Esophagus squamous epithelium (tissue), 5 donors: ENCODE measurements at places on chromosomes 5 and 9.

DNA sequence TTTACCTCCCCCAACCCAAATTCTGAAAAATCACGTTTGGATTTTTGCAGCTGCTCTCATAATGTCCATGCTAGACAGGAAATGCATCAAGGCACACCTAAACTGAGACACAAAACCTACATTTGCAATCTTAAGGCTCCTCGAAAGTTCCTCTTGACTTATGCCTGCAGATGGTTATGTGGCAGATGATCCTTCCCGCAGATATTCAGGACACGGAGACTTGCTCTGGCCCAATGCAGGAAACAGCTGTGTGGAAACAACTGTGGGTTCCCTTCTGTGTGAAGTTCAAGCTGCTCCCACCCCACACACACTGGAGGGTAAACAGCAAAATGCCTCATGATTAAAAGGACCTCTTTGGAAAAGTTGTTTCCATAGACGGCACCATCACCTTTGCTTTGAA, 253.8 kb downstream of the EBF1 start:
- H3K4me1 ChIP-seq = no peaks in the 10 kb centered on the region
- H3K4me3 ChIP-seq = no peak overlapping the region
- no peaks in the 10 kb centered on the region for H3K27me3 ChIP-seq

GRCh38 chr5:8253376-8253775, 384.4 kb downstream of the MTRR start:
- H3K4me1 ChIP-seq = no peaks in the 10 kb centered on the region
- DNase-seq = no peak
- H3K4me3 ChIP-seq = no peak overlapping the region
- no peaks in the 10 kb centered on the region for H3K27me3 ChIP-seq

DNA sequence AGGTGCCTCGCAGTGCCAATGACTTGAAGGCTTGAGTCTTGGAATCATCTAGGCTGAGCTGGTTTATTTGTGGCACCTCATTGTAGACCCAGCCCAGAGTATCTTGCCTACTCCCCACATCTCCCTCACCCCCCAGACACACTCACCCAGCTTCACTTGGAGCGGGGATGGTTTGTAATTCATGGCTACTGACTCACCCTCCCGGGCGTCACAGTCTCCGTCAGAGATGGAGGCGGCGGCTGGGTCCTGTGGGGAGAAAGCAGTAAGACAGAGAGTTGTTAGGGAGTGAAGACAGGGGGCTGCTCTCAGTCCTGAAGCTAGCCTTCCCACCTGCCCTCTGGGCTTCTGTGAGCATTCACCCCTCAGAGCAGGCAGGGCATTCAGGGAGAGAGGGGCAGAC, 29.0 kb upstream of the MYORG start:
- no peaks in the 10 kb centered on the region for H3K4me1 ChIP-seq
- H3K4me3 ChIP-seq = no peak overlapping the region
- no peaks in the 10 kb centered on the region for H3K27me3 ChIP-seq
- DNase-seq = no peak

GRCh38 chr9:121744687-121745395, 93.4 kb downstream of the DAB2IP start:
- H3K27me3 ChIP-seq = no peaks in the 10 kb centered on the region
- H3K4me1 ChIP-seq = peaks cover 99% of the 10 kb centered on the region
- no peak overlapping the region for H3K4me3 ChIP-seq
- no peak for DNase-seq
- peak overlapping the region; percentile 86 for H3K27ac ChIP-seq

- DNase-seq = no peak
- no peaks in the 10 kb centered on the region for H3K36me3 ChIP-seq
- no peaks in the 10 kb centered on the region for H3K27me3 ChIP-seq
- no peak overlapping the region for H3K4me3 ChIP-seq
- H3K27ac ChIP-seq = no peak overlapping the region
- no peaks in the 10 kb centered on the region for H3K4me1 ChIP-seq
Measured at GRCh38 chr9:93217706-93218105, 33.8 kb downstream of the WNK2 start.

GRCh38 chr5:135272311-135272805, 126.7 kb downstream of the MACROH2A1 start:
- no peaks in the 10 kb centered on the region for H3K27me3 ChIP-seq
- H3K4me3 ChIP-seq = no peak overlapping the region

- H3K4me1 ChIP-seq = no peaks in the 10 kb centered on the region
- no peaks in the 10 kb centered on the region for H3K27me3 ChIP-seq
- H3K4me3 ChIP-seq = no peak overlapping the region
- DNase-seq = no peak
- no peaks in the 10 kb centered on the region for H3K36me3 ChIP-seq
- H3K27ac ChIP-seq = no peak overlapping the region
Measured at GRCh38 chr5:25950681-25951080, 1087.7 kb downstream of the CDH9 start.

DNA sequence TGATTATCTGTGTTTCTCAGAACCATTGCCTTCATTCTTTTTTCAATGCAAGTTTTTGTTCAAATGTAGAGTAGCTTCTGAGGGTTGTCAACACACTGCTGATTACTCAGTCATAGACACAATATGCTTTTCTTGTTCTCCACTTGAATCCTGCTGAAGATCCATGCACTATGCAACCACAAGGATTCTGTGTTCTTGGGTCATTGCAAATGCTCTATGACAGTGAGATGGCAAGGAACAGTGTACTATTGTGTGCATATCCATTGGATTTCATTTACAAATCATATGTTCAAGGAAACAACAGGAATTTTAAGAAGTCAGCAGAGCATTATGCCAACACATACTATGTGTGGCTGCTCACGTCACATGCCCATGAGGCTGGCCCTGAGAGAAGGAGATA, 1590.2 kb downstream of the EFNA5 start:
- no peaks in the 10 kb centered on the region for H3K36me3 ChIP-seq
- H3K4me1 ChIP-seq = no peaks in the 10 kb centered on the region
- DNase-seq = no peak
- H3K27ac ChIP-seq = no peak overlapping the region
- H3K4me3 ChIP-seq = no peak overlapping the region

DNA sequence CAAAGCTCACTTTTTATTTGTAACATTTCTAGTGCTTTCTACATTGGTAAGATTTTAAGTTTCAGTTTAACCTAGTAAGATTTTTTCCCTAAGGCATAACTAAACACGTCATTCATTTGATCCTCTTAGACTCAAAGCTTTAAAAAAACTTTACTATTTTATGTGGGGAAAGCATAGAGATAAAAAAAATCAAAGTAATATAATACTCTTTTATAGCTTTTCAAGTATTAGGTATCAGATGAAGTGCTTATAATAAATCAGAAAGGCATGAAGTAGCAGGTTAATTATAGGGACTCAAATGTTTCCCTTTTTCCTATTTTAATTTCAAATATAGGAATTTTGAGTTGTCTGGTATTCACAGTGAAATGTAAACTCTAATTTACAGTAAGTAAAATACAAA, 68.0 kb upstream of the POU5F2 start:
- no peaks in the 10 kb centered on the region for H3K27me3 ChIP-seq
- no peak overlapping the region for H3K4me3 ChIP-seq
- no peaks in the 10 kb centered on the region for H3K36me3 ChIP-seq
- no peaks in the 10 kb centered on the region for H3K4me1 ChIP-seq
- H3K27ac ChIP-seq = no peak overlapping the region
- DNase-seq = no peak

DNA sequence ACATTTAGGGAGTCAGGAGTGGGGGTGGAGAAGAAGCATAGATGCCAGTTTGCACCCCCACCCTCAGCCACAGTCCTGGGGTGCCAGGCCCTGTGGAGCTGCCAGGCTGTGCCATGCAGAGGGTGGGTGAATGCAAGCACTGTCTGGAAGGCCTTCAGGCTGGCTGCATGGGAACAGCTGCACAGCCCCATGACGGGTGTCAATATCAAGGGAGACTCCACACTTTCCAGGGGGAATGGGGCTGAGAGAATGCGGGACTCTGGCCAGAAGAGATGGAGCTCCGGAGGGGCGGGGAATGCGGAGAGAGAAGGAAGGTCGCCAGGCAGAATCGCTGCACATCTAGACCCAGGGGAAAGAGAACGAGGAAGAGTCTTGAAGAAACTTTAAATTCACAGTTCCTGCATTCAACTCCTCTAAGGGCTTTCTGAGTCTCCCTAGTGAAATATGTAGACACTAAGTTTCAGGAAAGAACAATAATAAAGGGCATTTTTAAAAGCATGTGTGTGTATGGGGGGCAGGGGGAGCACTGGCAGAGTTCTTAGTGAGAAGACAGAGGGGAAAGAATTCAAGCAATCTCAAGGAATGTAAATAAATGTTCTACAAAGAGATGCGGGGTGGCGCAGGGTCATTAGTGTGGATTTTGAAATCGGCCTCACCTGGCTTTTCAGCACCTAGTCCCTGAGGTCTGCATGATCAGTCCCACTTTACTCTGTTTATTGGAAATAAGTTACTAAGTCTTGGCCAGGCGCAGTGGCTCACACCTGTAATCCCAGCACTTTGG, 59.1 kb downstream of the BOD1 start:
- no peak overlapping the region for H3K4me3 ChIP-seq
- H3K4me1 ChIP-seq = no peaks in the 10 kb centered on the region
- DNase-seq = no peak
- no peak overlapping the region for H3K27ac ChIP-seq
- no peaks in the 10 kb centered on the region for H3K36me3 ChIP-seq

GRCh38 chr5:77292026-77292757, 81.7 kb downstream of the PDE8B start:
- DNase-seq = no peak
- H3K4me1 ChIP-seq = no peaks in the 10 kb centered on the region
- H3K36me3 ChIP-seq = no peaks in the 10 kb centered on the region
- no peaks in the 10 kb centered on the region for H3K27me3 ChIP-seq
- H3K27ac ChIP-seq = no peak overlapping the region
- H3K4me3 ChIP-seq = no peak overlapping the region

- no peaks in the 10 kb centered on the region for H3K4me1 ChIP-seq
- H3K4me3 ChIP-seq = no peak overlapping the region
- H3K36me3 ChIP-seq = no peaks in the 10 kb centered on the region
- no peaks in the 10 kb centered on the region for H3K27me3 ChIP-seq
- DNase-seq = no peak
Measured at GRCh38 chr5:169724303-169725087, 87.4 kb downstream of the DOCK2 start.

DNA sequence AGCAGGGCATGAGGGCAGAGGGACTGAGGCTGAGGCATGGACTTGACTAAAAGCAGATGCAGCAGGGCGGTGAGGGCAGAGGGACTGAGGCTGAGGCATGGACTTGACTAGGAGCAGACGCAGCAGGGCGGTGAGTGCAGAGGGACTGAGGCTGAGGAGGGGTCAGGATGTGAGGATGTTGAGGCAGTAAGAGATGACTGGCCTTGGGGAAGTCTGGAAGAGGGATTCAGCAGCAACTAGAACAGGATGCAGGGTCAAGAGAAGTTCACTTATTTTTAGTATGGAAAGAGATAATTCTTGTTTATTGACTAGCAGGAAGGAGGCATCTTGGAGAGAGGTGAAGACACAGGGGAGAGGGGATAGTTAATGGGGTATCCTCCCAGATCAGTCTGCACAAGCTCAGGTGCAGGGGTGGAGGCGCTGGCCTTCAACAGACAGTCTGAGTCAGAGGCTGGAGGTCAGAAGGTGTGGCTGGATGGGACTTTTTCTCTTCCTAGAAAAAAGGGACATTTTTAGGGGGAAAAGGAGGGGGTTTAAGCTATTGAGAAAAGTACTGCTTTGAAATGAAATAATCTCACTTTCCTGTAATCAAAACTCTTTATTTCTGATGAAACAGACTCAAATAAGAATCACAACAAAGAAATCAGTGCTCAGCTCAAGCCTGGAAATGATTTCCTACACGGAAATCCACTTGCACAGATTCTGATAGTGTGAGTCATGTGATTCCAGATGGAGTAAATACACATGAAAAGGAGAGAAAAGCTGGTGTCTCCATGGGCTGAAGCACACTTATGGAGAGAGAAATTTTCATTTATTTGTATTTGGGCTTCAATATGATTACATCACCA, 130.9 kb downstream of the PALM2AKAP2 start:
- no peak for DNase-seq
- no peak overlapping the region for H3K4me3 ChIP-seq
- peak overlapping the region; percentile 53 for H3K27ac ChIP-seq
- no peaks in the 10 kb centered on the region for H3K36me3 ChIP-seq
- H3K27me3 ChIP-seq = no peaks in the 10 kb centered on the region

- no peak overlapping the region for H3K27ac ChIP-seq
- H3K4me1 ChIP-seq = peaks cover 38% of the 10 kb centered on the region
- peaks cover 18% of the 10 kb centered on the region for H3K36me3 ChIP-seq
- DNase-seq = no peak
- H3K4me3 ChIP-seq = no peak overlapping the region
Measured at GRCh38 chr5:150653145-150653761, 7.8 kb upstream of the MYOZ3 start.

DNA sequence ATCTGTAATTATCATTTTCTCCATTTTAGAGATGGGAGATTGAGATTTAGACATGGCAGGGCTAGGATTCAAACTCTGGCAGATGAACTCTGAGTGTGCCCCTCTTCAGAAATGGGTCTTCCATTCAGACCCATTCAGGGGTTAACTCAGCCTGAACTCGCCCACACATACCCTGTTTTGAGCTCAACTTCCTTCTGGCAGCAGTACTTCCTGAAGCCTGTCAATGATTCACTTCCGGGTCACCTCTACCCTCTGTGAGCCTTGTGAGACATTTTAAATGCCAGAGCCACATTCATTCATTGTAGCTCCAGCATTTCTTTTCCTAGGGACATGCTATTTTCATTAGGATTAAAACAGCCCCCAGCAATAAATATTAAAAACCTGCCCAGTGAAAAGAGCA, 209.3 kb upstream of the SLC24A2 start:
- no peaks in the 10 kb centered on the region for H3K27me3 ChIP-seq
- no peak overlapping the region for H3K27ac ChIP-seq
- no peaks in the 10 kb centered on the region for H3K36me3 ChIP-seq
- H3K4me3 ChIP-seq = no peak overlapping the region
- H3K4me1 ChIP-seq = no peaks in the 10 kb centered on the region

DNA sequence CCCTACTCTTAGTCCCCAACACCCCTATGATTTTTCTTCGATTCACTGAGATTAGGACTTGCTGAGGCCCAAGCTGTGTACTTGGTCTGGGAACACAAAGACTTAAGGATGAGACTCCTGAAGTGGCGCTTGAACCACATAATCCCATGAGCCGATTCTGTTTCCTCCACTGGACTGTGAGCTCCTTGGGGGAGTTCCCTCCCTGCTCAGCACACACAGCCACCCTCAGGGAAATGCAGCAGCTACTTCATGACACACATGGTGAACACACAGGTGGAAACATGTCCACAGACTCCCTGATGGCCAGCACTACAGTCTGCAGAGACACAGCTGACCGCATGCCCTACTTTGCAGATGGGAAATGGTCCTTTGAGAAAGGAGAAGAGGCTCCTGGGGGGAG, 101.1 kb downstream of the C5orf15 start:
- DNase-seq = no peak
- no peaks in the 10 kb centered on the region for H3K4me1 ChIP-seq
- no peaks in the 10 kb centered on the region for H3K36me3 ChIP-seq

DNA sequence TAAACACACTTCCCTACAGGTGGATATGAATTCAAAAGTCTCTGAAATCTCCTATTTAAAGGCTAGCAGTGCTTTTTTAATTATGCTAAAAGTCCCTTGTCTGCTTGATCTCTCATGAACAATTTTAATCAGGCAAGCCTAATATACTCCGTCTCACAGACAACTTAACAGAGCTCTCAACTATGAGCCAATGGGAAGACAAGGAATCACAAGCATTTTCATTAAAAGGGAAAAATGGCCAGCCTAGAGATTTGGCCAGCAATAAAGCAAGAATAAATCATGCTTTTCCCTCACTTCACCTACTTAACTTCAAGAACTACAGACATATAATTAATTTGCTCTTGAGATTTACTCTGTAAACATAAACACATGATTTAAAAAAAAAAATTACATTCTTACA, 78.0 kb downstream of the RFX3 start:
- no peaks in the 10 kb centered on the region for H3K27me3 ChIP-seq
- no peaks in the 10 kb centered on the region for H3K4me1 ChIP-seq
- H3K36me3 ChIP-seq = no peaks in the 10 kb centered on the region
- DNase-seq = no peak
- no peak overlapping the region for H3K4me3 ChIP-seq
- H3K27ac ChIP-seq = no peak overlapping the region
